ENCODE measurements at places on chromosomes 5 and 9. TPM values are rescaled to one million over a fixed set of nuclear protein-coding genes. Genes with fewer than 3 reads are reported as not detected.

PCDHGA8 gene
- 3.3 TPM for total RNA-seq

CNTNAP3B gene
- total RNA-seq, result 0.57 TPM

ELAVL2 gene
- not detected for total RNA-seq

PCDHA9 gene
- under 0.01 TPM for total RNA-seq

IGFBPL1 gene
- 0.43 TPM for total RNA-seq

DNAI1 gene
- not detected for total RNA-seq

LIFR gene
- total RNA-seq, result 105 TPM

LAMC3 gene
- total RNA-seq, result 2.1 TPM

ZNF618 gene
- 11.2 TPM for total RNA-seq

All from placental pericyte (primary cell).